Dorsolateral prefrontal cortex (tissue), 122 donors: ENCODE measurements at places on chromosomes 6 and 20.

GRCh38 chr6:25322692-25323091 lies 43.5 kb downstream of the CARMIL1 start:
- no peak for DNase-seq

DNA sequence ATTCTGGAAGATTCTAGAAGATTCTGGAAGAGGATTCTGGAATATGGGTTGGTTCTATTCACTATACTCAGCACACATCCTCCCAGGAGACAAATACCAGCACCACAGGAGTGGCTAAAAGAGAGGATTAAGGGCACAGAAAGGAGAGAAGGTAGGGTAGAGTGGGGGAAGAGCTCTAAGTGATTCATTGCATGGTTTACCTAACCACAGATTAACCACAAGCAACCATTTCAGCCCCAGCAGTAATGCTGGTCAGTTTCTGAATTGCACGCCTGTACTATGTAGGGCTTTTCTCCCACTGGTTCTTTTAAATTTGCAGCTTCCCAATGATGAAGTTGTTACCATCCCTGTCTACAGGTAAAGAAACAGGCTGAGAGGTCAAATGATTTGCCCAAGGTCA lies 192.7 kb upstream of the PMEPA1 start:
- DNase-seq: no peak

- no peak for DNase-seq
Measured at GRCh38 chr6:117771403-117771802, 96.1 kb downstream of the NUS1 start.

DNA sequence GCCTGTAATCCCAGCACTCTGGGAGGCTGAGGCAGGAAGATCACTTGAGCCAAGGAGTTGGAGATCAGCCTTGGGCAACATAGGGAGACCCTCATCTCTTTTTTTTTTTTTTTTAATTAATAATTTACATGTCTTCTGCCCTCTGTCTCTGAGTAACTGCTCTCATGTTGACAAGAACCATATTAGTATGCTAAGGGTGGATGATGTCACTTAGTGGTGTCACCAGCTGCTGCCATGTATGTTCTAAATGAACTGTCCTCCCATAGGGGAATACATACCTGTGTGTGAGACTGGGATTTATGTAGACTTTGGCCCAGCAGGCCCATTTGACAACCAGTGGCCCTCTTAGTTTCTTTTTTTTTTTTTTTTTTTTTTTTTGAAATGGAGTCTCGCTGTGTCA lies 65.6 kb downstream of the SCAND1 start:
- DNase-seq: no peak

DNA sequence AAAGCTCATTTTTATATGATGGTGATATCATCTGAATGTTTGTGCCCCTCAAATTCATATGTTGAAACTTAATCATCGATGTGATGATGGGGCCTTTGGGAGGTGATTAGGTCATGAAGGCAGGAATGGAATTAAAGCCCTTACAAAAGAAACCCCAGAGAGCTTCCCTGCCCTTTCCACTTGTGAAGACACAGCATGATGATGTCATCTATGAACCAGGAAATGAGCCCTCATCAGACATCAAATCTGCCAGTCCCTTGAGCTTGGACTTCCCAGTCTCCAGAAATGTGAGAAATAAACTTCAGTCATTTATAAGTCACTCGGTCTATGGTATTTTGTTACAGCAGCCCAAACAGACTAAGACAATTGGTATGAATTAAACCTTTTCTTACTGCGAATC lies 153.1 kb downstream of the MYB start:
- no peak for DNase-seq

DNA sequence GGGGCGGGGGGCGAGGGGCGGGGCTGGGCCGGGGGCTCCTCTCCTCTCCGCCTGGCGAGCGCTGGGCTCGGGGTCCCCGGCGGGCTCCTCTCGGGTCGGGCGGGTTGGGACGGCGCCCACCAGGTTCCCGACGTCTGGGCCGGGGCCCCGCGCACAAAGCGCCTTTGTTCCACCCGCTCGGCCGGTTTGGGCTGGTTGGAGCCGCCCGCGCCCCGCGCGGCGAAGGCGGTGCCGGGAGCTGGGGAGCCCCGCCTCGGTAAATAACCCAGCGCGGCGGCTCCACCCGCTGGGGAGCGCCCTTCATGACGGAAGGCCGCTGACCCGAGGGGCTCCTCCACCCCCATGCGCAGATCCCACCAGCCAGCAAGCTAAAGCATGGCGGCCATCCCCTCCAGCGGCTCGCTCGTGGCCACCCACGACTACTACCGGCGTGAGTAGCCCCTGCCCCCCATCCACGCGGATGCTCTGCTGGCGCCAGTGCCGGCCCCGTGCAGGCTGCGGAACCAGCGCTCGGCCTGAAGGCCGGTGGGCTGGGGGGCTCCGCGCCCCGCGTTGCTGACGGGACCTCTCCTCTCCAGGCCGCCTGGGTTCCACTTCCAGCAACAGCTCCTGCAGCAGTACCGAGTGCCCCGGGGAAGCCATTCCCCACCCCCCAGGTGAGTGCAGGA lies 503 bp downstream of the PPDPF start:
- peak; percentile 47 for DNase-seq

- DNase-seq: no peak
Measured at GRCh38 chr6:119895626-119896025, 546.1 kb upstream of the MAN1A1 start.

GRCh38 chr6:150145830-150146229 lies 3.0 kb downstream of the PPP1R14C start:
- no peak for DNase-seq

- DNase-seq: peak; percentile 77
Measured at GRCh38 chr6:151323791-151324487, 67.4 kb downstream of the ZBTB2 start.

- no peak for DNase-seq
Measured at GRCh38 chr6:117008618-117009017, 131.6 kb downstream of the RFX6 start.

- no peak for DNase-seq
Measured at GRCh38 chr20:14259689-14260088, 77.7 kb downstream of the FLRT3 start.

DNA sequence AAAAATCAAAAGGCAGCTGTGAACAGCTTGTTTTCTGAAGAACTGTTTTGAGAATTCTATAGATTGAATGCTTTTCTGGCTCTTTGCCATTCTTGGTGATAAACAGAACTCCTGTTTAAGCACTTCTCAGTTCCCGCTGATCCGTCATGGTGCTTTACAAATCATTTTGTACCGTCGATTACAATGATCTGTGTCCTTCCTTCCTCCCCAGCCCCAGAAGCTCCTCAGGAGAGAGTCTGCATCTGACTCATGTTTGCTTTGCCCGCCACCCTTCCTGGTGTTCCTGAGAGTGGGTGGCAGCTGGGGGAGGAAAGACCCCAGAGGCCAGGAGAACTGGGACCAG lies 538.6 kb upstream of the MARCKS start:
- no peak for DNase-seq

DNA sequence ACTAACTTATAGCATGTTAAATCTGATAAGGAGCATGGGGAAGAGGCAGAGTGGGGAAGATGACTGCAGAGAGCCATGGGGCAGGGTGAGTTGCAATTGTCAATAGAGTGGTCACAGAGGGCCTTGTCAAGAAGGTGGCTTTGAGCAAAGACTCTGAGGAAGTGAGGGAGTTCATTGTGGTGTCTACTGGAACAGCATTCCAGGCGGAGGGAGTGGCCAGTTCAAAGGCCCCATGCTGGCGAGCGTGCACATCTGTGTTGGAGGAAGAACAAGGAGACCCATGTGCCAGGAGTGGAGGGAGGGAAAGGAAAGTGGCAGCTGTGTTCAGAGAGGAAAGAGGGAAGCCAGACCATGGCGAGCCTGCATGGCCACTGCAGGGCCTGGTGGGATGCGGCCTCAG lies 15.8 kb upstream of the GPR6 start:
- no peak for DNase-seq

- DNase-seq: no peak
Measured at GRCh38 chr6:29035951-29036350, 9.0 kb downstream of the OR2W1 start.

DNA sequence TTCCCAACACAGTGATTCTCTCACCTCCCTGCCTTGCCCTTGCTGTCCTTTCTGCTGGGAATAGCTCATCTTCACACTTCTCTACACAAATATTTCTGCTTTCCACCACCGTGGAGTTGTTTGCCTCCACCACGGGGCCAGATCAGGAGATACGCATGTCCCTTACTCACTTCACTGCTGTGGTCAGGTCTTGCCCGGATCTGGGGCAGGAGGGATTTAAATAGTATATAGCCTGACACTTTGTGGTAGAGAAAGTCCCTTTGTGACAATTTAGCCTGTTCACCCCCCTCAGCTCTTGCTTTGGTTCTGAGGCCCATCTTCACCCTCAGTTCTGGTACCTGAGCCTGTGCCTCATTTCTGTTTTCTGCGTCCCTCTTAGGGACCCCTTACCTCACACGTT lies 92.6 kb upstream of the PREP start:
- DNase-seq: no peak

DNA sequence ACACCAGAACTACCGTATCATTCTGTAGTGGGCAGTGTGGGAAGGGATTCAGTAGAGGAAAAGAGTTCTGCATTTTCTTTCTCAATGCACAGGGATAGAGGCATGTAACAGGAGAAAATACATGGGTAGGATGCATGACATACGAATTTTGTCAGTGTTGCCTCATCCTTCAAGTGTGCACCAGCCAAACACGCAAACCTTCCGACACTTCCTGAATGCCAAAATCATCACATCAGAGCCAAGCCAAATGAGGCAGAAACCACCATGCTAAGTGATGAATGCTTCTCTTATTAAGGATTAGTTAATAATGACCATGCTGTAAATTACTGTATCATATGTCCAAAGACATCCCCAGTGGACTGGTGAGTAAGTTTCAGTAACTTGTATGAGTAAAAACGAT lies 27.3 kb downstream of the RAMACL start:
- DNase-seq: no peak

DNA sequence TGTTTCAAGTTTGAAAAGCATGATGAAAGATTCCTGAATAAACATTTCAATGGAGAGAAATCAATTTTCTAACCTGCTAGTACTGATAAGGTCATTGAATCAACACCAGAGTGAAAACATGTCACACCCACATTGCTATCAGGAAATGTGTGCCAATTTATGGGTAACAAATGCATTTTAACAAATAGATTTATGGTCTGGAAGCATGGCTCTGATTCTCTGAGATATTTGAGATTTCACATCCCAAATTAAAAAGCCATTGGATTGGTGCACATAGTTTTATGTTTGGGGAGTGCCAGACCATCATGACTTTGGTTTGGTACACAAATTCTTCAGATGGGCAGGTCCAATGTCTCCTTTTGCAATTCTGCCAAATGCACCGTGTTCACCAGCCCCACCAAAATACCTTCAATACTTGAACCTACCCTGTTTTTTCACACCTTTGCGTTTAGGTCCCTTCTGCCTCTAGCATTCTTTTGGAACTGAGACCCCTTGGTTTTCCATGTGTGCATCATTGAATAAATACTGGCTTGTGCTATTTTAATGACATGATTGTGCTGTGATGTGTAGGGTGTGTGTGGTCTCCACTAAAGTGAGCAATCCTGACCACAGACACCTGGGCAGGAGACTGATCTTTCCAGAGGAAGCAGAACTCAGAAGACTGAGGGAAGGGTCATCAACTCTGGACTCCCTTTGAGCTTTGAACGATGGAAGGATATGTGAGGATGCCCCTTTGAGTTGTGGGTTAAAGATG lies 20.4 kb downstream of the IL20RA start:
- no peak for DNase-seq
